Foreskin keratinocyte (primary cell): ENCODE measurements at places on chromosomes 4 and X. TPM values are rescaled to one million over a fixed set of nuclear protein-coding genes. Genes with fewer than 3 reads are reported as not detected.

TMEM131L gene
- total RNA-seq: 10.5 and 13.4 TPM in 2 replicates

MAGEA2B gene
- not detected in 2 replicates for total RNA-seq

ATP2B3 gene
- total RNA-seq: not detected in 2 replicates

NDP gene
- not detected in 2 replicates for total RNA-seq

SPANXB1 gene
- not detected in 2 replicates for total RNA-seq

DCHS2 gene
- total RNA-seq: not detected in 2 replicates

F11 gene
- total RNA-seq: not detected in 2 replicates

ARHGEF38 gene
- total RNA-seq: not detected in 2 replicates

PHKA1 gene
- 10.4 and 10.6 TPM in 2 replicates for total RNA-seq

TBC1D8B gene
- 5.6 and 8.1 TPM in 2 replicates for total RNA-seq

KIF4A gene
- total RNA-seq: 19.1 and 26.6 TPM in 2 replicates

ITM2A gene
- 9.0 and 13.7 TPM in 2 replicates for total RNA-seq

MAGED4 gene
- total RNA-seq: 3.7 and 6.0 TPM in 2 replicates

MAOB gene
- total RNA-seq: not detected in 2 replicates

MTNR1A gene
- not detected in 2 replicates for total RNA-seq

GPRASP3 gene
- total RNA-seq: 3.6 and 4.3 TPM in 2 replicates

IL2RG gene
- 0.11 and 0.27 TPM in 2 replicates for total RNA-seq

RTL3 gene
- total RNA-seq: not detected in 2 replicates

AFM gene
- total RNA-seq: 0.07 TPM in 1 of 2 replicates, not detected in the other

ARL9 gene
- total RNA-seq: 0.60 and 0.75 TPM in 2 replicates

MND1 gene
- total RNA-seq: 10.8 and 15.6 TPM in 2 replicates

MBNL3 gene
- total RNA-seq: 12.4 and 13.1 TPM in 2 replicates

GPRIN3 gene
- total RNA-seq: not detected in 2 replicates

ACE2 gene
- 0.07 and 0.14 TPM in 2 replicates for total RNA-seq

ZDHHC15 gene
- not detected in 2 replicates for total RNA-seq

ADAMTS3 gene
- 0.27 and 0.49 TPM in 2 replicates for total RNA-seq

MAGEB10 gene
- not detected in 2 replicates for total RNA-seq

GJB1 gene
- total RNA-seq: not detected in 2 replicates
